Stimulated activated CD4-positive, alpha-beta T cell treated with anti-CD3 and anti-CD28 coated beads, Interleukin-15, amount 100 ng/mL, for 48 hours (primary cell): ENCODE measurements at places on chromosomes 7 and 10.
A peak's percentile ranks its signal among the peaks of the same experiment; 100 is the strongest.

- no peak for DNase-seq
Observed at GRCh38 chr7:28882869-28883470, 75.2 kb downstream of the TRIL start.

DNA sequence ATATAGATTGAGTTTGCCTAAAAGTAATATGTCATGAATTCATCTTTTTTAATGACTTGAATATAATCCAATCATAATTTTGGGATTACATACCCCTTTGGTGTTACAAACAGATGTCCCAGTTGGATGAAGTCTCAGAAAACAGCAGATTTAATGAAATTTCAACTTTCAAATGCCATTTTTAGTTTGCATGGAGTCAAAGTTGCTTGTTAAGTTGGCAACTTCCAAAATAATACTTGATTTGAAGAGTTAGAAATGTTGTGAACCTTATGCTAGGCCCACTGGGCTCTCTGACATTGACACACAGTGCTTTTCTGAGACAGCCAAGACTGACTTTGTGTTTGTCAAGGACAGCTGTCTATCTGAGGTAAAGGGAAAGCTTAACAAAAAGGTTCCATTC, 248.1 kb downstream of the KIF20B start:
- DNase-seq = no peak

DNA sequence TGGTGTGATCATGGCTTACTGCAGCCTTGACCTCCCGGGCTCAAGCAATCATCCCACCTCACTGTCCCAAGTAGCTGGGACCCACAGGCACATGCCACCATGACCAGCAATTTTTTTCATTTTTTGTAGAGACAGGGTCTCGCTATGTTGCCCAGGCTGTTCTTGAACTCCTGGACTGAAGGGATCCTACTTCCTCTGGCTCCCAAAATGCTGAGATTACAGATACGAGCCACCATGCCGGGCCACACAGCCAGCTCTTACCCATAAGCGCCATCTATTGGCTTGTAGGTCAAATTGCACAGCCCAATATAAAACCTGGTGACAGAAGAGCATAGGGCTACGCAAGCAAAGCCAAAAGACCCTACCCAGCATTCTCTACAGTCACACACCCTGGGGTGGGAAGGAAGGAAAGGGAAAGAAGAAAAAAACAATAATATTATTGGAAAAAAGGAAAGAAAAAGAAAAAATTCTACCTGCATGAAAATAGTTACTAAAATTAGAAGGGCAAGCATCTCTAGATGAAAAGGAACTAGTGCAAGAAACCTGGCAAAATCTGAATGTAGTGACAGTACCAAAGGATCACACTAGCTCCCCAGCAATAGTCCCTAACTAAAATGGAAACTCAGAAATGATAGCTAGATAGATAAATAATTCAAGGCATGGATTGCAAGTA, 29.4 kb upstream of the AMPH start:
- peak; percentile 4 for DNase-seq

DNA sequence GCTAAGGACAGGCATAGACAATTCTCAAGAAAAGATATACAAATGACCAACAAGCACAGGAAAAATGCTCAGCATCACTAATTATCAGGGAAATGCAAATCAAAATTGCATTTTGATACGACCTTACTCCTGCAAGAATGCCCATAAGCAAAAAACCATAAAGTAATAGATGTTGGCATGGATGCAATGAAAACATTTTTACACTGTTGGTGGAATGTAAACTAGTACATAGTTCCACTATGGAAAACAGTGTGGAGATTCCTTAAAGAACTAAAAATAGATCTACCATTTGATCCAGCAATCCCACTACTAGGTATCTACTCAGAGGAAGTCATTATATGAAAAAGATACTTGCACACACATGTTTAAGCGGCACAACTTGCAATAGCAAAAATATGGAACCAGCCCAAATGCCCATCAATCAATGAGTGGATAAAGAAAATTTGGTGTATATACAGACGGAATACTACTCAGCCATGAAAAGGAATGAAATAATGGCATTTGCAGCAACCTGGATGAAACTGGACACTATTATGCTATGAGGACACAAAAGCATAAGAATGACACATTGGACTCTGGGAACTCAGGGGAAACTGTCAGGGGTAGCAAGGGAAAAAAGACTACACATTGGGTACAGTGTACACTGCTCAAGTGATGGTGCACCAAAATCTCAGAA, 59.3 kb downstream of the DGKI start:
- no peak for DNase-seq

DNA sequence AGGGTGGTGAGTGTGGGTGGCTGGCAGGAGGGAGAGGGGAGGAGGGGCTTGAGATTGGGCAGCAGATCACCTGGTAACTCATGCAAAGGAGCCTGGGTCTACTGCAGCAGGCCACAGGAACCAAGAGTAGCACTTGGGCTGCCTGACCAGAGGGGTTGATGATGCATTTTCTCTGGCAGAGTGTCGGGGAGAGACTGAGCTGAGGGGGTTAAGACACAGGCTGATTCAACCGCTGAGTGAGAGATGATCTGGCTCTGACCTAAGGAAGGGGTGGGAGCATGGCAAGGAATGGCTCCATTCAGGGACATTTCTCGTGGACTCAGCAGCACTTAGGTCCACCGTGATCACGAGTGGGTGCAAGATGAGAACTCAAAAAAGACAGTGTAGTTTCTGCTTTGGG, 115.5 kb upstream of the STK17A start:
- no peak for DNase-seq

GRCh38 chr7:78605119-78605518, 806.5 kb downstream of the PHTF2 start:
- no peak for DNase-seq

DNA sequence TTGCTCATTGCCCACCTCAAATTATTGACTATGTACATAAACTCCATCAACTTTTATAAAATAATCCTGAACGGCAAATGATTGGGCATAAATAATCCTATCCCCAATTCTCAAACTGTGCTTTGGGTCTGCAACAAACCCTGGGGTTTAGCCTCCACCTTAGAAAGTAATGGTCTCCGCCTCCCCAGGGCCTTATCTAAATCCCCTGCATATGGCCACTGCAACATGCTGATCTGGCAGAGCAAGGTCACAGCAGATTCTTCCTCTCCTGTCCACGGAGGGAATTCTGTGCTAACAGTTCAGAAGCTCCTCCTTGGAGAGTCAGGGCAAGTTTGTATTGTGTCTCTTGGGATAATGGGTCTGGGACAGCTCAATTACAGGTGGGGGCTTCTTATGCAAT, 18.4 kb downstream of the FXYD4 start:
- no peak for DNase-seq

GRCh38 chr10:62048470-62048869, 147.0 kb downstream of the ARID5B start:
- DNase-seq = no peak

- no peak for DNase-seq
Observed at GRCh38 chr7:37971491-37971890, 51.1 kb downstream of the EPDR1 start.

GRCh38 chr7:102973096-102973802, 60.4 kb downstream of the LRRC17 start:
- DNase-seq = no peak

GRCh38 chr7:123314886-123315285, 115.1 kb upstream of the SLC13A1 start:
- no peak for DNase-seq

GRCh38 chr7:142853739-142854371, 1.0 kb upstream of the EPHB6 start:
- DNase-seq = peak; percentile 25

DNA sequence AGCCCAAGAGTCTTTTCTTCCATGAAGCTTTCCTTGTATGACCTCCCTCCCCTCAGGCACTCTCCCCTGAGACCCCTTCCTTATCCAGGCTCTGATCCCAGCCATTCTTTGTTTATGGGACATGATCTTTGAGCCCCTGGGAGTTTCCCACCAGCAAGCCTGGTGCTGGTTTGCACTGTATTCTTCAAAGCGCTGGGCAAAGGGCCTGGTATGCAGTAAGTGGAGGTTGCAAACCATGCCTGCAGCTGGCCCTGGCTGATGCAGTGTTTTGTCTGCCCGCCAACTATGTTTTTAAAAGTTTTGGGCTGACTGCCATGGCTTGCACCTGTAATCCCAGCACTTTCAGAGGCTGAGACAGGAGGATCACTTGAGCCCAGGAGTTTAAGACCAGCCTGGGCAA, 6.8 kb upstream of the NODAL start:
- DNase-seq = no peak

DNA sequence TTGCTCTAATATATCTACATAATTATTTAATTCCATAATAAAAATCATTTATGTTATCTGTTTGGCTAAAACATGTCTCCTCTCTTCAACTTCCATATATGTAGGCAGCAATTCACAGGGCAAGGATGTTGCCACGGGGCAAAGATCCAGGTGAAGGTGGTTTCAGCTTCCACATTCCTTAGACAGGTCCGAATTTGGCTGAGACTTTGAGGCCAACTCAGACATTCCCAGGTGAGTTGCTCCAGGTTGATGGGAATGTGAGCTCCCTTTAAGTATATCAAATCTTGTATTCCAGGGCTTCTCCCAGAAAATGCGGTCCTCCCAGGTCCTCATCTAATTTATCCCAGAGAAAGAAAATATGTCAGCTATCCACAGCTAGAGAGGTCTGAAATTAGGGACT, 15.1 kb upstream of the AOAH start:
- DNase-seq = no peak

- no peak for DNase-seq
Observed at GRCh38 chr10:47371629-47372485, 12.2 kb downstream of the ZNF488 start.

DNA sequence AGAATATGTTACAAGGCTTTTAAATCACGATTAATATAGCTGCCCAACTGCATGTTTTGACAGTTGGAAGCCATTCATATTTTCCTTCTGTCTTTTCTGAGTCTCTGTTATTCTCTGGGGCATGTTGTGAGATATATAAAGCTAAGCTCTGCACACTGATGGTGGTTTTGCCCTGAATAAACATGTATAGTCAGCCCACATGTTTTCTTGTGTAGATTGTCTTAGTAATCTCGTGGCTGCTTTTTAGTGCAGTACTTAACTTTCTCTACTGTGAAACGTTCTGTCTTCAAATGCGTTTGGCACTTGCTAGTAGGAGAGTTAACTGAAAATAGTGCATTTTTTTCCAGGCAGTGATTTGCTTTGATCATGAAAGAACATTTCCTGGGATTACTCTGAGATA, 268.5 kb downstream of the DNAJB9 start:
- DNase-seq = no peak

DNA sequence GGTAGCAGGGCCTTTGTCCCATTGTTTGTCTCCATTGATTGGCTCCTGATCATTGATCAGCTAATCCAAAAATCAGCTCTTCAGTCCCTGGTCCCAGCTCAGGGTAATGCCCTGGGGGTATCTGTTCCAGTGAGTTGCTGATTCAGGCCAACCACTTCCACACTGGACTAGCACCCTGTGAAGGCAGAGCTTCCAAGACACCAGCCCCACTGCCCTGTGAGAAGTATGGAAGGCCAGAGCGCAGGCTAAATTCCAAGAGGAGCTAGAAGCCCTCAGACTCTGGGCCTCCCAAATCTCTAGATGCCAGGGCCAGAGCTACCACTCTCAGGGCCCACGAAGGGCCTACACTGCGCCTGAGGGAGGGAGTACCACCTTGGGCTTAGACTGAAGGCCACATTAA, 10.4 kb downstream of the TMEM72 start:
- no peak for DNase-seq

GRCh38 chr7:128737867-128738385, 1.2 kb upstream of the CALU start:
- DNase-seq = no peak

- DNase-seq = no peak
Observed at GRCh38 chr10:132548869-132549268, 11.3 kb downstream of the INPP5A start.

- DNase-seq = no peak
Observed at GRCh38 chr7:19663816-19664462, 44.9 kb downstream of the POLR1F start.

DNA sequence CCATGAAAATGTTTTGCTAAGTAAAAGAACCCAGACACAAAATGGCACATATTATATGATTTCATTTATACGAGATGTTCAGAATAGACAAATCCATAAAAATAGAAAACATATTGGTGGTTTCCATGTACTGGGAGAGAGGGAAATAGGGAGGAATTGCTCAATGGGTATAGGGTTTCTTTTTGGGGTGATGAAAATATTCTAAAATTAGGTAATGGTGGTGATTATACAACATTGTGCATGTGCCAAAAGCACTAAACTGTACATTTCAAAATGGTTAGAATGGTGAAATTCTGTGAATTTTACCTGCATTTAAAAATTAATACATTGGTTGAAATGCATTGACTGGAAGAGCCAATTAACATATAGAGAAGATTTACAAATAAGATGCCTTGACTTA, 613.9 kb downstream of the TNS3 start:
- no peak for DNase-seq

DNA sequence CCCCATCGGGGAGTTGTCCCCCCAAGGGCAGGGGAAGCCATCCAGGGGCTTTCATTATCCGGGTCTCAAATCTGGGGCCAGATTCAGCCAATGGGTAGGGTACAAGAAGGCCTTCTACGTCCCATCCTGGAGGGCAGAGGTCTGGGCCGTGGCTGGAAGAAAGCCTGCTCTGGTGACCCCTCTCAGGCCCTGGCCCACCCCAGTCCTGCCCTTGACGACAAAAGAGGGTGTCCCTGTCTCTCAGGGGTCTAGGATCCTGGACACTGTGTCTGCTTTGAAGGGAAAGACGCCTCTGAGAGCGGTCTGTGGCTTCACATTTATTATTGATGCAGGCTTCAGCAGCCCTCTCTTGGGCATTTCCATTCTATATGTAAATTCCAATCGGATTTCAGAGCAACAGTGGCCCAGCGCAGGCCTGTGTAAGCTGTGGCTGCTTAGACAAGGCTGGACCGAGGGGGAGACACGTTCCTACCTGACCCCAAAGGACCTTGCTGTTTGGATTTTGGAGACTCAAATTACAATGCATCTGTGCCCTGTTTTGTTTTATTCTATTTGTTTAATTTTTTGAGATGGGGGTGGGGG, 83.2 kb upstream of the BAIAP2L1 start:
- no peak for DNase-seq
